ENCODE measurements at places on chromosomes 1 and 21.

- DNase-seq, result no peak
These were observed 59.7 kb downstream of the RABGAP1L start for GRCh38 chr1:174218983-174219382.

- DNase-seq, result no peak
These were observed 738 bp downstream of the CELF3 start for GRCh38 chr1:151715726-151716404.

DNA sequence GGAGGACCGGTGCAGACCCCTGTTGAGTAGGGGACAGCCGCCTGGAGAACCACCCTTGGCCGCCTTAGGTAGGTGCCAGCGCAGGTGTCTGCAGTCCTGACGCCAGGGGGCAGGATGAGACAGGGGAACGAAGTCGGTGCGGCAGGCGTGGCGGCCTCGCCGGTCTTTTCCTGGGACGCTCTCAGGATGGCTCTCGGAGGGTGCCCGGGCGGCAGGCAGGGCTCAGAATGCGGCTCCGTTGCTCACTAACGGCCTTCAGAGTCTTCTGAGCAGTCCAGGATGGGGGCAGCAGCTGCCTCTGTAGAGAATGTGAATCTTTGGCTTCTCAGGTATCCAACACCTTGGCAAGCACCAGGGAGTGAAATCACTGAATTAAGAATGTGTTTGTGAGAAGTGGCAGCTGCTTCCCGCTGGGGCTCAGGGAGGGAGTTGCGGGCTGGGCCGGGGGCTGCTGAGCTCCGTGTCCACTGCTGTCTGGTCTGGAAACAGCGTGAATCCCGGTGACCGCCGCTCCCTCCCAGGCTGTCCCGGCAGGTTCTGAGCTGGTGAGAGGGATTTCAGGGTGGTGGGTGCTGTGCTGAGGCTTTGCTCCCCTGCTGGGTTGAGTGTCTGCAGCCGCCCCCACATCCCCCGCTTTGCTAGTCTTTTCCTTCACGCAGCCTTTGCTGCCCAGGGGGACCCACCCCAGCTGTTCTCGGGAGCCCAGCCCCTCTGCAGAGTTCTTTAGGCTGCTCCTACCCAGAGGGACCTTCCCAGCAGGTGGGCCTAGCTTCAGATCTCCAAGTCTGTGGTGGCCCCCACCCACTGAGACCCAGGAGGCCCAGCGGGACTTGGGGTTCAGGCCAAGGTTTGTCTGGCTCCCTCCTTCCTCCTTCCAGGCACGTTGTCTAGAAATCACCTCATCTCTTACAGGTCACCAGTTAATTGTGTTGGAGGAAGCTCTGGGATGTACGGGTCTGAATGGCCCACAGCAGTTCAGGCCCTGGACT is 11.1 kb upstream of the C1orf174 start:
- DNase-seq, result peak; percentile 86

GRCh38 chr1:68570871-68571270 is 74.0 kb upstream of the DEPDC1 start:
- DNase-seq, result no peak

GRCh38 chr1:194331758-194332157 is 1145.3 kb upstream of the B3GALT2 start:
- no peak for DNase-seq
